ENCODE measurements at places on chromosomes 5 and 9.
A peak's percentile ranks its signal among the peaks of the same experiment; 100 is the strongest.

- no peak for DNase-seq
Measured at GRCh38 chr5:107467137-107467932, 203.4 kb downstream of the EFNA5 start.

GRCh38 chr5:141636106-141636412 is 590 bp downstream of the HDAC3 start:
- DNase-seq, result no peak

- peak; percentile 94 for DNase-seq
Measured at GRCh38 chr5:95728494-95729114, 2.5 kb upstream of the RHOBTB3 start.

DNA sequence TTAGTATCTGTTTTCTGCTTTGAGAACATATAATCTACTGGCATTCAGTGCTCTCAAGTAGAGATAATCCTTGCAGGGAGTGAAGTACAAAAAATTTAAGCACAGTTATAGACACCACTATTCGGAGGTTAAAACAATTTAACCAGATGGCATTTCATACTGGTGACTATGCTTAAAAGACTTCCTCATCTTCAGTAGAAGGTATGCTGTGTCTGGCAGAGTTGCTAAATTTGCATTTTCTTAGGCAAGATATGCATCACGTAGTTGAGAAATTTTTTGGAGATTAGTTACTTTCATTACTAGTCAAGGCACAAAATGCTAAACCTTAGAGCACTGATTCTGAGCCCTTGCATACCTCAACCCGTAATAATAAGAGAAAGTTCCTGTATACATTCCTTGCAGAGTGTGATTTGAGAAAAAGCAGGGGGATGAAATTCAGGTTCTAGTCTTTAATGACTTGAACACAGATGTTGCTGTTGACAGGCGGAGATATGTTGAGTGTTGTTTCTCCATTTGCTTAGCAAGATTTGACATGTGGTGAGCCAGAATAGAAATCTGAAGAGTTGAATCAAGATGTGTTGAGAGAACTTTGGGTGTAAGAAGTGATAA is 70.8 kb upstream of the STARD4 start:
- no peak for DNase-seq

DNA sequence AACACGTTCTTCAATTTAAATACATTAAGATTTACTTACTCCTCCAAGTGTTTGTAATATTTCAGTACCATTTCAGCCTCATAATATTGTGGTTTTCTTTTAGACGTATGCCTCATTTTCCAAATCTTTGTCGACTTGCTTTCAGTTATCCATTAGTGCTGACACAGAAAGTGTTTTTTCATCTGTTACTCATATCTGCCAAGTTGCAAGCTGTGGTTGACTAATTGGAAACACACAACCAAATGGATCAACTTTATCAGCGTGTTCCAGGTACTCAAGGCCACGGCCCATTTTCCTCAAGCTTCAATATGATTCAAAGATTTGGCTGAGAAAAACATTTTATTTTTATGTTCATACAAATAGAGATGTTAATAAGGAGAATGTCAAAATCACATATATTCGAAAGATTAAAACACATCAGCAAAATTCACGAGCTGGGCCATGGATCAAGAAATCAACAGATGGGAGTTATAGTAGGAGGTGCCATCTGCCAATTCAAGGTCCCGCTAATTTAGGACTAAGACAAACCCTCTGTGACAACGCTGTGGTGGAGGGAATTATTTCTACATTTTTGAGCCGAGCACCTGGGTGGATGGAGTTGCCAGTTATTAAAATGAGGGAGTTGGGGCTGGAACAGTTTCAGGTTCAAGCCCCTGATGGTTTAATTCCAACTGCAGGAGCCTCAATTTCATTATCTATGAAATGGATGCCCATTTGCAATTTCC is 27.2 kb upstream of the CCNJL start:
- DNase-seq, result no peak

DNA sequence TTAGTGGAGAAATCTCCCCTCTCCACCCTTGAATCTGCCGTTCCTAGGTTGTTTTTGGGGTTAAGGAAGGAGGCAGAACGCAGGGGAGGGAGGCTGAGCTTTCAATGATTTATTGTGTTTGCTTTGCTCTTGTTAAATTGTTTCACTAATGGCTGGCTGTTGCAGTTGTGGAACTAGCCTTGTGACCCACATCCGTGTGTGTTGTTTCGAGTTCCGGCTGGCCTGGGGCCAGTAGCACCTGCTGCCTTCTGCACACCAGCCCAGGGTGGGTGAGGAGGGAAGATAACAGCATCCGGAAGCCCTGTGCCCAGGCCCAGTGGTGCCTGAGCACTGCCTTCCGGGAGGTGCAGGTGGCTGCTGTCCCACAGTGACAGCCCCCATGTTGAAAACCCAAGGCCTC is 3.6 kb downstream of the ERGIC1 start:
- no peak for DNase-seq

DNA sequence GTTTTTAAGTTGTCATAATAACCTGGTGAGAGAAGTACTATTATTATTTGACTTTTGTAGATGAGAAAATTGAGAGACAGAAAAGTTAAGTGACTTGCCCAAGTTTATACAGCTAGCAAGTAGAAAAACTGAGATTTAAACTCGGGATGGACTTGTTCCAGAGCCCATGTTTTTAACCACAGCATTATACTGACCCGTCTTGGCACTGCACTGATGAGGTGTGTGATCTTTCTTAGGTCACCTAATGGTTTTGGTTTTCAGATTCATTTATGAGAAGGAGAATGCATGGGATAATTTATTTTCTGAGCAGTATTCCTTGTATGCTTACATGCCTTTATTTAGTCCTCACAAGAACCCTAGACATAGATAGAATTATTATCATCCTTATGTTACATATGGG is 201.8 kb upstream of the CDKN2B start:
- no peak for DNase-seq

DNA sequence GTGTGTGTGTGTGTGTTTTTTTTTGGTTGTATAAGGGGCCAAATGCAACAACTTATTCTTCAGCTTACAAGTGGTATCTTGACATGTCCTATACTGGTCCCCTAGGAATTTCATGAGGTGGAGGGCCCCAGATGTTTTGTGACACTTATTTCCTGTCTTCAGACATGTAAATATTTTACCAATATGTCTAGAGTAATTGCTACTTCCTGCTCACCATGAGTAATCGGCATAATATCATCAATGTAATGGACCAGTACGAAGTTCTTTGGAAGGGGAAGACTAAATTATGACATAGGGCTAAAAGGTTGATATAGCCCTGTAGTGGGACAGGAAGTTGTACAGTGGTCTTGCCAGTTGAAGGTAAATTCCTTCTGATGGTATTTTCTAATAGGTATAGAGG is 3.7 kb upstream of the OTULIN start:
- DNase-seq, result no peak

DNA sequence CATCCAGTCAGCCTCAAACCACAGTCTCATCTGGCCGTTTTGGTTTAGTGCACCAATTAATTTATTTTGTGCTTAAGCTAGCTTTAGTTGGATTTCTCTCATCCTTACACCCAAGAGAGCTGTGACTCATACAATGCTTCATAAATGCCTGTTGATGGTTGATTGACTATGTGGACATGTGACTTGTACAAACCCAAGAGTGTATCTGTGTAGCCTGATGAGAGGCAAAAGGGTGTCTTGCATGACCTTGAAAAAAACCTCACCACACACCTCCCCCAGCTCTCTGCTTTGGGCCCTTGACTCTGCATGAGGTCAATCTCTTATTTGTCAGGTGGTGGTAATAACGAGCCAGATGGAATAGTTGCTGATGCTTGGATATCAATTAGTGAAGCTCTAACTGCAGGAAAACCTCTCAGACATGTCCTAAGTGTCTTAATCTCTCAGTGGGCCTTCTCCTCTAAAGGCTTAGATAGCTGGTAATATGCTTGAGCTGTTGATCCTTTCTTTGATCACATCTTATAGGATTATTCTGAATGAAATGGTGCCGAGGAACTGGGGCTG is 10.6 kb upstream of the GLRA1 start:
- DNase-seq, result no peak

DNA sequence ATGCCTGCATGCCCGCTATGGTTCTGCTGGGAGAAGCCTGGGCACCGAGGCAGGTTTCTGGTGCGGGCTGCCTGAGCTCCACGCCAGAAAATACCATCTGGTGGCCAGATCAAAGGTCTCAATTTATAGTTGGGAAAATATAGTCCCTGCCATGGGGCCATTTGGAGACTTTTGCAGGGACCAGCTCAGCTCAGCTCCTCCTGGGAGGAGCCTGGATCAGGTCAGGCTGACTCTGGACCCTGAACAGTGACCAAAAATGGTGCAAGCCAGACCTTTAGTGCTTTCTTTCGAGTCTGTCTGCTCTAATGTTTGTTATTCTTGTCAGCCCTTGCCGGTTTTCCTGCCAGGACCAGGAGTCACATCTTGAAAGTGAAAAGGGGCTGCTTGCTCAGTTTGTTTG is 31.8 kb downstream of the HMCN2 start:
- DNase-seq, result no peak
